ENCODE measurements at places on chromosomes 6 and 20.

GRCh38 chr20:23118766-23119165 lies 32.6 kb upstream of the CD93 start:
- DNase-seq, result no peak

- DNase-seq, result no peak
Observed at GRCh38 chr6:35014786-35015185, 125.7 kb downstream of the ANKS1A start.

GRCh38 chr6:159490298-159490937 lies 202.6 kb downstream of the SOD2 start:
- no peak for DNase-seq

DNA sequence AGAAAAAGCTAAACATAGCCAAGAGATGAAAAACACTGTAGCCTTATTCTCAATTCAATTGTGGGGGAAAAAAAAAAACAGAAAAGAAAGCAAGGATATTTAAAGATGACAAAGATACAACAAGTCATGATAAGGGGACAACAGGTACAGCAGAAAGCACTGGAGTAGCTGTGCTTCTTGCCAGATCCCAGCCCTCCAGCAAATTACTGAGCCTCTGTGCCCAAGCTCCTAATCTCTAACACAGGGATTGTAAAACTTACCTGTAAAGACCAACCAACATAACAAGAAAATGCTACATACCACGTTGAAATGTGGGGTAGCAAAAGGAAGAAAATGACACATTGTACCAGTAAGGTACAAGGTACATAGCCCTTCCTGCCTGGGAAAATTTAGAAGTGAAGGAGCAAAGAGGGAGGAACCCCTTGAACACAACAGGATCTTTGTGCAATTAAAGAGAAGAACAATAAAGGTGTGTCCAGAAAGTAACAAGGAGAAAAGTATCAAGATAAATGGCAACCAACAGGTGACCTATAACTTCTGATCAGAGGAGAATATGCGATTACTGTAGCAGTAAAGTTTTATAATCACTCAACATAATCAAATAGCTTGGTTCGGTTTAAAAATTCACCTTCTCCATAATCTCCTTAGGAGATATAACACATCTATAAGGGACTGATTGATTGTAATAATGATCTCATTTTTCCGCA lies 30.6 kb downstream of the PREP start:
- no peak for DNase-seq

DNA sequence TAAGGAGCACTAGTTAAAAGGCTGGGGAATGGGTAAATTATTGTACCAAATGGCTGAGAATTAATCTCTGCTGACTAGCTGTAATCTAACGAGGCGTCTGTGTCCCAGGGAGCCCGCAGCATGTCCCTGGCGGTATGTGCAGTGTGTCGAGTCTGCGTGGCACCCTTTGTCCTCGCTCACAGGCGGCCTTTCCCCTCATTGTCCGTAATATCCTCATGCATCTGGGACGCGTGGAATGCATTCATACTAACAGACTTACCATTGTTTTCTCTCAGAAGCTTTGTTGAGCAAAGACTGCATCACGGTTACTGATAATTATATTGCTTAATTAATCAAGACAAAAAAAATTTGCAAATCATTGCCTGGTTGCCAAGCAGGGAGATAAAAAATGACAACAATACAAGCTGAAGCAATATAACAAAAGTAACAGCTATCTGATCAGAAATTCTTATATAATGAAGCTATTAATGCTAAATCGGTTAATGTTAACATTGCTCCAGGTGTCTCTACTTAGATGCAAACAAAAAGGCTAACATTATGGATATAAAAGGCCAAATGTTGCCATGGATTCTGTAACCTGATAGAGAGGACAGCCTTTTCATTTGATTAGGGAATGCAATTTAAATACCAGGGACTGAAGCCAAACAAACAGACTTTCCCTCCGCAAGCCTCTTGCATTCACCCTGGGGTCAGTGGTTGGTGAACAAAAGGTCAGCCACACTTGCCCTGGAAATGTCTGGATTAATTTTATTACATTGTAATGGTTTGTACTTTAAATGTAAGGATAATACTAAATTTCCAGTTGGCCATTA lies 124.8 kb downstream of the INSM1 start:
- DNase-seq, result no peak

- no peak for DNase-seq
Observed at GRCh38 chr20:61041481-61041880, 210.6 kb upstream of the CDH4 start.

GRCh38 chr6:35599761-35600658 lies 87.3 kb upstream of the TULP1 start:
- DNase-seq, result no peak
